ENCODE measurements at places on chromosomes 2 and 18. TPM values are rescaled to one million over a fixed set of nuclear protein-coding genes. Genes with fewer than 3 reads are reported as not detected.

- no peak for DNase-seq
Observed at GRCh38 chr2:69958480-69958879, 3.0 kb downstream of the ASPRV1 start.

- no peak for DNase-seq
Observed at GRCh38 chr18:76259711-76260110, 235.3 kb downstream of the ZNF516 start.

DNA sequence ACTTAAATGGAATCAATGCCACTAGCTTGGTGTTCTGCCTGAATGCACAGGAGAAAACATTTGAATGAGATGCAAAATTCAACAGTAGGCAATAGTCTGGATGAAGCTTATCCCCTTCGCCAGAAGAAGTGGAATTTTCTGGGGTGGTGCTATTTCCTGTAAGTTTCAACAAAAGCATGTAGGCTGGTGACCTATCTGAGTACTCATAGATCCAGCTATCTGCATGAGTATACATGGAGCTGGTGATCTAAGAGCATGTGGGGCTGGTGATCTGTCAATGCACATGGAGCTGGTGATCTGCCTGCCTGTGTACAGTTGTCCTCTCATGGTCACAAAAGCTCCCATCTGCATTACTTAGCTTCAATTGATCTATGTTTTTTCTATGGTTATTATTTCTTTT lies 71.2 kb downstream of the SLC9A4 start:
- no peak for DNase-seq

GRCh38 chr2:4635289-4635688 lies 931.9 kb downstream of the DCDC2C start:
- peak; percentile 36 for DNase-seq

DNA sequence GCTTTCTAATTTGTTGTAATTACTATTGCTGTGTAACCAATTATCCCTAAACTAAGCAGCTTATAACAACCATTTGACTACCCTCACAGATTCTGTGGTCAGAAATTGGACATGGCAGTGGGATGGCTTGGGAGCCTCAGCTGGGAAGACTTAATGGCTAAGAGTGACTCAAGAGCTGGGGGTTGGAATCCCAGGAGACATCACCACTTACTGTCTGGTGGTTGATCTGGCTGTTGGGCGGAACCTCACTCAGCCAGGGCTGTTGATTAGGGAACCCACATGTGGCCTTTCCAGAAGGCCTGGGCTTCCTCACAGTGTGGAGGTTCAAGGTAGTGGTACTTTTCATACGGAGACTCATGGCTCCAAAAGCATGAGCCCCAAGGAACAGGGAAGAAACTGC lies 49.8 kb downstream of the E2F6 start:
- no peak for DNase-seq

- no peak for DNase-seq
Observed at GRCh38 chr2:11616851-11617415, 53.1 kb downstream of the NTSR2 start.

GRCh38 chr18:26579941-26580618 lies 31.7 kb upstream of the KCTD1 start:
- no peak for DNase-seq

GRCh38 chr2:34736482-34736881 lies 1137.4 kb upstream of the FAM98A start:
- DNase-seq: no peak

- DNase-seq: no peak
Observed at GRCh38 chr2:160906878-160907277, 253.3 kb upstream of the TANK start.

DNA sequence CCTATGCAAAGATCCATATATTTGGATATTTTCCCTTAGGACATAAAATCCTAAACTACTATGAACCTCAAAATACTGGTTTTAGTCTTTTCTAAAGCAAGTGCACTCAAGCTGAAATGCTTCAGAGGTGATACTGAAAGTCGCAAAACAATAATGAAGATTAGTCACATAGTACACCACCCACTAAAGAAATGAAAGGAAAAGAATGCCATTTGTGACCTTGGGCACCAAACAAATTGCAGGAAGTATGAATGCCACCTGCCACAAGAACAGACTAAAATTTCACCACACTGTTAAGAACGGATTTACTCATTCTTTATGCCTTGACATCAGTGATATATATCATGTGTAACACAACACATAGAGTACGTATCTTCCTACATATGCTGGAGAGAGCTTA lies 161.5 kb downstream of the ZNF521 start:
- no peak for DNase-seq

- DNase-seq: no peak
Observed at GRCh38 chr2:19933351-19933981, 31.7 kb upstream of the TTC32 start.

GRCh38 chr2:38465789-38466127 lies 88.7 kb upstream of the ATL2 start:
- DNase-seq: no peak

DNA sequence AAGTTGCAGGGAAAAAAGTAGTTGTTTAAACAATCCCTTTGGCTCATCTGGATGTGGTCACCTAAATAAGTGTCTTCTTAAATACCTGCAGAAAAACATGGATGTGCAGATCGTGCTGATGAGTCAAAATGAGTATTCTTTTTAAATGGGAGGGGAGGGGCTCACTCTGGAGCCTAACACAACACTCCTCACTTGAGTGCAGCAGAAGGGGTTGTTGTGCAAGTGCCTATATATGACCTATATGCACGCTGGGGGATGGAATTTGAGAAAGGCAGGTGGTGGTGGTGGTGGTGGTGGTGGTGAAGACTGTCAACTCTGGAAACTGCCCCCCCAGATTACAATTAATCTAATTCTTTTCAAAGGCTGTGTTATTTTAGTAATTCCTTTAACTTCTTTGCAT lies 77.9 kb upstream of the FAM124B start:
- no peak for DNase-seq

- no peak for DNase-seq
Observed at GRCh38 chr2:161488131-161488699, 72.1 kb downstream of the TBR1 start.

GRCh38 chr2:9474361-9475057 lies at the start of gene IAH1:
TSS of gene IAH1 (plus strand) at chr2:9474551. CDS start at chr2:9474567, 16 bp downstream.
- peak; percentile 5 for DNase-seq

DNA sequence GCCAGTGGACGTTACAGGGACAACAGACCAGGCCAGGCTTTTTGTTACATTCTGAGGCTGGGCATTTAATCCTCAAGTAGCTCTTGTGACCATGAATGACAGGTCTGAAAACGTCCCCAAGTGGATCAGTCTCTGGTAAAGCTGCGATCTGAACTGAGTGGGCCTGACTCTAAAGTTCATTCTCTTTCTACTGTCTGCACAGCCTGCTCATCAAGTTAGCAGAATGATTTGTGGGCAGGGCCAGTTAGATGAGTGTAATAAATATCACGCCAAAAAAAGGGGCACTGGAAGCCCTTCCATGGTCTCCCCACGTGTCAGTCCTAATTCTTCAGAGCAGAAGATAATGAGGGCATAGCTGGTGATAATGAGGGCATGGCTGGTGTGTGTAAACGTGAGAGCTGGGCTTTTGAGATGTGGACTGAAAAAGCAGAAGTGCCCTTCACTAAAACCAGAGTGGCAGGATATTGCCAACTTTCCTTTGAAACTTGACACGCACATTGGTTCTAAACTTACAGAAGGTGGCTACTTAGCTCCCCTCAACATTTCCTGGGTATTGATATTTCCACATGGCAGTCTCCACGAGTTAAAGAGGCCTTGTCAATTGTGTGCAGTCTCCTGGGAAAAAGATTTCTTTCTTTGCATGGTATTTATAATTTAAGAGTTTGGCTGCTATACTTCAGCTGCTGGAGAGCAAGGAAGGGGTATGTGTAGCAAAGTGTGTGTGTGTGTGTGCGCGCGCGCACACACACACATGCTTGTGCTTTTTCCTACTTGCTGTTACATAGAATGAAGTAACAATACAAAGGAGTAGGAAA lies 72.7 kb upstream of the LYPD6B start:
- DNase-seq: no peak

DNA sequence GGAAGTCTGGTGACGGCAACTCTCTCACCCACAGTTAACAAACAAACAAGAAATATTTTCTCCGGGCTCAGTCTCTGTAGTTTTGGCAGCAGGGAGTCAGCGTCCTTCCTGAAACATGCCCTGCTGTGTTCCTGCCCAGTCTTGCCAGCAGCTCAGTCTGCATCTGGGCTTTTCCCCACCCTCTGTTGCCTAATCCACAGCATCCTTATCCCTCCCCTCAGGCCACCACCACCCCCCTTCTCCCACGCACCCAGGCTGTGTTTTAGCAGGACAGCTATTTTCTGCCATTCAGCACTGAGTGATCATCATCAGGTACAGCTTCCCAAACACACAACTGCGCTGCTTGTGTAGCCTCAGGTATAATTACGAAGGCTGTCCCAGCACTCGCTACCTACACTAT lies 168.2 kb downstream of the DPP10 start:
- DNase-seq: no peak

GRCh38 chr2:16974688-16975087 lies 309.1 kb upstream of the CYRIA start:
- DNase-seq: no peak

- DNase-seq: no peak
Observed at GRCh38 chr2:149036507-149037293, 1.8 kb upstream of the LYPD6B start.

- DNase-seq: no peak
Observed at GRCh38 chr18:22557168-22557941, 139.6 kb upstream of the CTAGE1 start.

DNA sequence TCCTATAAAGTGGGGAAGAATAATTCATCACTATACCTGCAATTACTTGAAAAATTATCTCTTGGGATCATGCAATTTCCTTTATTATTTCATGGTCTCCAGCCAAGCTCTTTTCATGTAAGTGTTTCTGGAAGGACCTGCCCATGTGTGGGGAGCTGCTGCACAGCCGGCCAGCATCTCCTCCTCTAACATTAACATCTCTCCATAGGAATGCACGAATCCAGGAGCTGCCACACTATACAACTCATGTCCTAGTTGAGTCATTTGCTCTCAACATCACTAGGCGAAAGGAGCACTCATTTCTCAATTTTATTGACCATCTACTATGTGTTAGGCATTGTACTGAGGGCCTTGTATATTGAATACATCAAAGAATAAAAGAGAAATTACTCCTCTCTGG lies 144.3 kb upstream of the ERBB4 start:
- no peak for DNase-seq

DNA sequence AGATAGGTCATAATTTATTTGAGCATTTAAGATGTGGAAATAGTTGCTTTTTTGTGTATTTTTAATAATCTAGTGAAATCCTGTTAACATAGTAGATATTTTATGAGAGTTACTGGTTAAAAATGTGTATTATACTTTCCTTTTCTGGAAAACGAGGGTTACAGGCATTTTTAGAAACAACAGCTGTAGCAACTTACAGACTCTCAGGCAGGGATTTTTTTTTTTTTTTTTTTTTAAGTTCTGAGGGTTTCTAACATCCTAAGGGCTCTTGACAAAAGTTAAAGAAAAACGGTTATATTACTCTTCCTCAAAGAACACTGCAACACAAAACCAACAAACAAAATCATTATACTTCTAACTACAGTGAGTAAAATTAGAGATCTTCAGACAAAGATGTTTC lies 205.9 kb downstream of the ACKR3 start:
- DNase-seq: no peak

SP140L gene
- polyA plus RNA-seq: 12.5 TPM

HOXD3 gene
- 25.3 TPM for polyA plus RNA-seq

DSG2 gene
- 52.9 TPM for polyA plus RNA-seq

CCDC68 gene
- 12.8 TPM for polyA plus RNA-seq

ALPP gene
- polyA plus RNA-seq: not detected

CENPA gene
- polyA plus RNA-seq: 17.2 TPM

IL1A gene
- not detected for polyA plus RNA-seq

MAP4K3 gene
- 82.8 TPM for polyA plus RNA-seq

LBX2 gene
- polyA plus RNA-seq: 4.7 TPM

GPBAR1 gene
- polyA plus RNA-seq: 2.0 TPM

ANTXR1 gene
- polyA plus RNA-seq: 89.0 TPM

C2orf69 gene
- 10.2 TPM for polyA plus RNA-seq

Data from renal cortex interstitium (tissue), 15 donors.